ENCODE measurements at places on chromosomes 5 and 9.

- DNase-seq, result no peak
These were observed 188.5 kb downstream of the CACNA1B start for GRCh38 chr9:138066049-138066448.

DNA sequence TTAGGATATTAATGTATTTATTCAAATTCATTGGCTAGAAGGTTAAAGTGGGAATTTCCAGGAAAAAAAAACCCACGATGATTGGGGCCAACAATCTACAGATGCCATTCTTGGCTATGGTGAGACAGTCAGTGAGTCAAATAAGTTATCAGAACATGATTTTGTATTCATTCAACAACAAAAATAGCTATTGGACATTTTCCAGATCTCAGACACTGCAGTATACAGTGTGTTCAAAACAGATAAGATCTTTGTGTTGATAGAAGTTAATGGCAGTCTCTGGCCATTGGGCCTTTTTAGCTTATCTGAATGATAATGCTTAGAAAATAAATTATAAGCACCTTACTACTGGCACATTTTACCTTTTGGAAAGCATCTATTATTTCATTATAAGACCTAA is 547.7 kb downstream of the MAT2B start:
- DNase-seq, result no peak

DNA sequence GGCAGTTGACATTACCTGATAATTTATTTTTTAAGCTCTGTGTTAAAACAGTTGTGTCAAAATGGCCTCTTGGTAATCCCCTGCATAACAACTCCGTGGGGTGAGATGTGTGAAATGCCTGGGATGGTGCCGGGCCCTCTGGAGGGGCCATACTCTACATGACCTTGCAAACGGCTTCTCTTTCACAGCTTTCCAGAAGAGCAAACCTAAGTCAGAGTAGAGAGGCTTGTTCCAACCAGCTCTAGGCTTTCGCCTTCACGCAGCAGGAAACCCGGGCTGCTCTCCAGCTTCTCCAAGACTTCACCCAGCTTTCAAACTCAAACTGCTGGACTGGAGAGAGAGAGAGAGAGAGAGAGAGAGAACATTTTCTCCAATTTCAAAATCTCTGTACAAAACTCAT is 120.1 kb downstream of the SNX18 start:
- no peak for DNase-seq

DNA sequence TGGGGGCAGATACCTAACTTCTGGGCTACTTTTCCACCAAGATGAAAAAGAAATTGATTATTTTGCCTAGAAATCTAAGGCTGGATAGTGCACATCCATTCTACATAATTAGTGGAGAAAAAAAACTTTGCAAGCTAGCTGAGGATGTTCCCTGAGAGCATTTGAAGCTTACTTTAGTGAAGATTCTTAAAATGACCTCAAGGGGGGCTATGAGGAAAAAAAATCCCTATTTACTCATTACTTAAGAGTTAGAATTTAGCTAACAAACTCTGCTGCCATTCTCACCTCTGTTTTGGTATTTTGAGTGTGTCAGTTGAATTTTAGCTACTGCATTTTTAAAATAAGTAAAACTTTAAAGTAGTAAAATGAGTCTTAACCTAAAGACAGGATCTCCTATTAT is 9.2 kb upstream of the FGF10 start:
- no peak for DNase-seq

- DNase-seq, result no peak
These were observed 192.4 kb downstream of the ACTL7B start for GRCh38 chr9:108663422-108663821.

GRCh38 chr5:79495311-79495710 is 18.6 kb downstream of the HOMER1 start:
- no peak for DNase-seq

DNA sequence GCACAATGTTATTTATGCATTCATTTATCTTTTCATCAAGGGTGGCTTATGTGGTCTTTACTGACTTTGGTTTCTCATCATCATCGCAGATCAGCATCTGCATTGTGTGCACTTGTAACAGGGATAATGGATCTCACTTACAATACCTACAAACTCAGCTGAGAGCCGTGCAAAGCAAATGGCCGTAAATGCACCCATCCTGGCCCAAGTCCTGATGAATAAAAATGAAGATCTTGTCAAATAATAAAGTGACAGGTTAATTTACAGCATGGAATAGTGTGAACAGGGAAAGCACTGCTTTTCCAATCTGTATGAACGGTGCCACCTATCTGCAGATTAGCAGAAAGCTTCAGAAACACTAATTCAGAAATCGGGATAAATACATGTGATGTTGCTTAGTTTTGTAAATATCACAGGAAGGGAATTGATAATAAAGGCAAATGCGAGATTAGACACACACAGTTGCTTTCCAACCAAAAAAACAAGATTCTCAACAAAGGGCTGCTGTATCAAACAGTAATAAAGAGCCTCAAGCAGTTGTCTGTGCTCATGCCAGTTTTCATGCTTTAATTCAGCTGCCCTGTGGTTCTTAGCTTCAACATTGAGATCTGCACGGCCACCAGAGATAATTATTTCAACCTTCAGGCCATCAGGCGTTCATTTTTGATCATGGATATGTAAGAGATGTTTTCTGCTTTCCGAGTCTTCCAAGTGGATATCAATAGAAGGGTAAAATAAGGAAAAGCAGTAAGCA is 153.4 kb upstream of the POU5F2 start:
- no peak for DNase-seq
